ENCODE measurements at places on chromosomes 4 and X. TPM values are rescaled to one million over a fixed set of nuclear protein-coding genes. Genes with fewer than 3 reads are reported as not detected.

The DSPP gene
- total RNA-seq = not detected

The TEX13C gene
- total RNA-seq = not detected

The FHIP1A gene
- total RNA-seq = not detected

The VSIG1 gene
- 0.60 TPM for total RNA-seq

The RBM46 gene
- not detected for total RNA-seq

The NLRP2B gene
- total RNA-seq = not detected

DNA sequence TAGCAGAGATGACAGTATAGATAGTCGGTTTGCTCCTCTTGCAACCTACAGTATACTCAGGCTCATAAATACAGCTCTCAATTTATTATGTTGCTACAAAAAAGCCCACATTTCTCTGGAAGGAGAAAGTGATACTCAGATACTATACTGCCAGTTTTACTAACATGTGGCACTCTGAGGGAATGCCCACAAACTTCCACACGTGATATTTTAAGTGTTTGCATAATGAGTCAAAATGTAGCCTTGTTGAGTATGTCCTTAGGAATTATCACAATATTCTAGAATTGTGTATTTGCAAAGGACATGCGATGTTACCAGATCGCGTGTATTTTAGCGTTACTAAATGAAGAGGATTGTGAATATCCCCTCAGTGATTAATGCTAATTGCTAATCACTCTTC, 929.1 kb downstream of the STIM2 start:
- no peak for DNase-seq
- H3K27ac ChIP-seq = no peak overlapping the region
- H3K4me1 ChIP-seq = no peaks in the 10 kb centered on the region
- no peaks in the 10 kb centered on the region for H3K36me3 ChIP-seq
- no peak overlapping the region for H3K4me3 ChIP-seq
- H3K27me3 ChIP-seq = no peaks in the 10 kb centered on the region

DNA sequence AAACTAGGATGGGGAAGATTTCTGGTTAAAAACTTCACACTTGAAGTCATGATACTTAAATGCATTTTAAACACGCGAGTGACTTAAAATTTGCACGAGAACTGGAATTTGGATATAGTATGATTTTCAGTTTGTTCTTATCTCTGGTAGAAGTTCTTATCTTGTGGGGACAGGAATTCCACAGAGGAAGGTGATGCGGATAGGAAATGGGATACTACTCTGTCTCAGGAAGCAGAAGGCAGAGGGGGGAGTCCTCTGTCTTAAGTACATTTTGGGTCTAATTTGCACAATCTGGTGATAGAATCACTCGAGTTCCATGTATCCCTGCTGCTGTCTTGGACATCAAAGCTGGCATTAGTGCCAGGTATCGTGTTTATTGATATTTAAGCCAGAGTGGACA, 53.3 kb downstream of the TLL1 start:
- no peak overlapping the region for H3K4me3 ChIP-seq
- H3K4me1 ChIP-seq = no peaks in the 10 kb centered on the region
- DNase-seq = no peak
- H3K27ac ChIP-seq = no peak overlapping the region
- no peaks in the 10 kb centered on the region for H3K27me3 ChIP-seq

- H3K27ac ChIP-seq = no peak overlapping the region
- H3K36me3 ChIP-seq = no peaks in the 10 kb centered on the region
- no peak for DNase-seq
- H3K4me3 ChIP-seq = no peak overlapping the region
- H3K27me3 ChIP-seq = no peaks in the 10 kb centered on the region
Measured at GRCh38 chr4:137451172-137451825, 81.0 kb downstream of the PCDH18 start.

GRCh38 chr4:39464886-39465501, 6.1 kb downstream of the LIAS start:
- peaks cover 25% of the 10 kb centered on the region for H3K4me1 ChIP-seq
- no peak for DNase-seq
- H3K27ac ChIP-seq = peak overlapping the region; percentile 30
- H3K36me3 ChIP-seq = peaks cover 31% of the 10 kb centered on the region

DNA sequence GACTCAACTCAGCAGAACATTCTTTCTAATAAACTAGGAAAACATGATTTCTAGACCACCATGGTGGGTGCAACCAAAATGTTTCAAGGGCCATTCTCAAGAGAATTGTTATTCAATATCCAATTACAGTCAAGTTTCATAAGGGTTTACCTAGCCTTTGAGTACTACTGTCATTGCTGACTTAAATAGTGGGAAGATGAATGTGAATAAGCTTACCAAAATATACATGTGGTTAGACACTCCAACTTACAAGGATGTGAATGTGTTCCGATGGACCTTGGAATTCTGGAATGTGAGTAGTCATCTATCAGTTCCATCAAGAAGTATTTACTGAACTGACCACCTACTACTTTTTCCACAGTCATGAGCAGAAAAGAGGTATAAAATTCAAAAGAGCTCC, 16.9 kb downstream of the SH3RF1 start:
- H3K27me3 ChIP-seq = peaks cover 8% of the 10 kb centered on the region
- H3K4me1 ChIP-seq = no peaks in the 10 kb centered on the region
- H3K36me3 ChIP-seq = no peaks in the 10 kb centered on the region
- no peak overlapping the region for H3K27ac ChIP-seq
- no peak for DNase-seq

GRCh38 chr4:150033901-150034300, 44.3 kb upstream of the DCLK2 start:
- no peak for DNase-seq
- H3K4me3 ChIP-seq = no peak overlapping the region
- no peaks in the 10 kb centered on the region for H3K27me3 ChIP-seq
- no peaks in the 10 kb centered on the region for H3K36me3 ChIP-seq
- H3K27ac ChIP-seq = no peak overlapping the region

DNA sequence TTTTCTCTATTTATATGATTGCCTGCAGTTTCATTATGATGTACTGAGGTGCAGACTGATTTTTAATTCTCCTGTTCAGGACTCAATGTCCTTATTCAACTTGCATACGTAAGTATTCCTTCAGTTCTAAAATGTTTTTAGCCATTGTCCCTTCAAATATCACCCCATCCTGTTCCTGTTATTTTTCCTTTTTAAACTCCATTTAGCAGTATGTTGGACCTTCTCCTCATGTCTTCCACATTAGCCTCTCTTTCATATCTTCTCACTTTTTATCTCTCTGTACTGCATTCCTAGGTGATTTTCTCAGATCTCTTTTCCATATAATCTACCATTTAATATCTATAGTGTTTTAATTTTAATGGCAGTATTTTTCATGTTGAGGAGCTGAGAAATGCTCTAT, 317.7 kb downstream of the NR3C2 start:
- H3K36me3 ChIP-seq = peaks cover 7% of the 10 kb centered on the region
- no peaks in the 10 kb centered on the region for H3K4me1 ChIP-seq
- no peaks in the 10 kb centered on the region for H3K27me3 ChIP-seq
- H3K27ac ChIP-seq = no peak overlapping the region
- no peak for DNase-seq

GRCh38 chrX:460823-461640, 74.3 kb upstream of the PPP2R3B start:
- H3K36me3 ChIP-seq = no peaks in the 10 kb centered on the region
- no peak overlapping the region for H3K27ac ChIP-seq
- no peak overlapping the region for H3K4me3 ChIP-seq

- no peaks in the 10 kb centered on the region for H3K4me1 ChIP-seq
- no peak overlapping the region for H3K4me3 ChIP-seq
- DNase-seq = no peak
- no peak overlapping the region for H3K27ac ChIP-seq
Measured at GRCh38 chrX:153806999-153807575, 12.6 kb downstream of the SSR4 start.

GRCh38 chr4:107333518-107333917, 297.4 kb upstream of the DKK2 start:
- H3K4me1 ChIP-seq = no peaks in the 10 kb centered on the region
- H3K4me3 ChIP-seq = no peak overlapping the region
- no peak for DNase-seq

GRCh38 chrX:14581081-14581480, 51.7 kb downstream of the GLRA2 start:
- H3K27ac ChIP-seq = no peak overlapping the region
- no peaks in the 10 kb centered on the region for H3K27me3 ChIP-seq
- no peaks in the 10 kb centered on the region for H3K4me1 ChIP-seq

GRCh38 chrX:102599951-102600579, 750 bp downstream of the ARMCX5 start:
- peaks cover 16% of the 10 kb centered on the region for H3K36me3 ChIP-seq
- peak overlapping the region; percentile 97 for H3K4me3 ChIP-seq
- DNase-seq = no peak
- H3K27me3 ChIP-seq = no peaks in the 10 kb centered on the region
- peaks cover 26% of the 10 kb centered on the region for H3K4me1 ChIP-seq

DNA sequence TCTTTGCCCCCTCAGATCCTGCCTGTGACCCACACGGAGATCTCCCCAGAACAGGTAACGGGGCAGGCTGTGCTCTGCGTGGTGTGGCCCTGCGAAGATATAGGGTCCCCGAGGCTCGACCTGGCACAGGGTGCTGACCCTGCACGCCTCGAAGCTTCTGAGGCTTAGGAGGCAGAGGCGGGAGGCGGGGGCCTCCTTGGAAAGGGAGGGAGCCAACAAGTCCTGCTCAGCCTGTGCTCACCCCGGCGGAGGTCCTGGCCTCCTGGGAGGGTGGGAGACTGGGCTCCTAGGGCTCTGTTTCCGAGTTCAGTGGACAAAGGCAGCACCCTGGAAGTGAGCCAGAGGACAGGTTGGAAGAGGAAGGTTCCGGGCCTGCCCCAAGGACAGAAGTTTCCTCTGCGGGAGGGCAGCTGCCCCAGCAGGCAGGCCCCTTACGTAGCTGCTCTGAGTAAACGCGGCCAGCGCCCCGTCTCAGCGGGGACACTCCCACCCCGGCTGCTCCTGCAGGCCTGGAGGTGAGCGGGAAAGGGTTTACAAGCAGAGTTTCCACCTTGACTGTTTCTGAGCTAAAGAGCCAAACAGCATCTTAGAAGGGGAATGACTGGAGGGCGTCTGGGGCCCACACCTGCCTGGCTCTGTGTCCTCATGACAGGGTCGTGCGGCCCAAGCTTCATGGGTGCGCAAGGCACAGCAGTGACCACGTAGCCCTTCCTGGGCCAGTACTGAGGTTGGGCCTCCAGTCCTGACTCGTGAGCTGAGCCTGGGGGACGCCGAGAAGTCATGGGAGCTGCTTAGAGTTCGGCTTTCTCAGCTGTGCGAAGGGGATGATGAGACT, 16.1 kb downstream of the TMEM175 start:
- DNase-seq = no peak
- H3K27ac ChIP-seq = no peak overlapping the region
- H3K27me3 ChIP-seq = no peaks in the 10 kb centered on the region

DNA sequence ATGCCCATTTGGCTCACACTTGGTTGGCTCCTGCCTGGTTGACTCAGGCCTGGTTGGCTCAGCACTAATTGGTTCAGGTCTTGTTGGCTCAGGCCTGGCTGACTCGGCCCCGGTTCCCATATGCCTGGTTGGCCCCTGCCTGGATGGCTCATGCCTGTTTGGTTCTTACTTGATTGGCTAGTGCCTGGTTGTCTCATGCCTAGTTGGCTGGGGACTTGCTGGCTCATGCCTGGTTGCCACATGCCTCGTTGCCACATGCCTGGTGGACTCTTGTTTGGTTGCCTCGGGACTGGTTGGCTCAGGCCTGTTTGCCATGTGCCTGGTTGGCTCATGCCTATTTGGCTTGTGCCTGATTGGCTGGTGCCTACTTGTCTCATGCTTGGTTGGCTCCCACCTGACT, 103.7 kb downstream of the APOOL start:
- H3K4me3 ChIP-seq = no peak overlapping the region
- no peaks in the 10 kb centered on the region for H3K4me1 ChIP-seq
- H3K27me3 ChIP-seq = no peaks in the 10 kb centered on the region
- DNase-seq = no peak
- H3K36me3 ChIP-seq = no peaks in the 10 kb centered on the region

GRCh38 chrX:32871636-32872035, 339.7 kb downstream of the DMD start:
- no peak for DNase-seq
- no peaks in the 10 kb centered on the region for H3K4me1 ChIP-seq
- H3K4me3 ChIP-seq = no peak overlapping the region
- no peak overlapping the region for H3K27ac ChIP-seq

DNA sequence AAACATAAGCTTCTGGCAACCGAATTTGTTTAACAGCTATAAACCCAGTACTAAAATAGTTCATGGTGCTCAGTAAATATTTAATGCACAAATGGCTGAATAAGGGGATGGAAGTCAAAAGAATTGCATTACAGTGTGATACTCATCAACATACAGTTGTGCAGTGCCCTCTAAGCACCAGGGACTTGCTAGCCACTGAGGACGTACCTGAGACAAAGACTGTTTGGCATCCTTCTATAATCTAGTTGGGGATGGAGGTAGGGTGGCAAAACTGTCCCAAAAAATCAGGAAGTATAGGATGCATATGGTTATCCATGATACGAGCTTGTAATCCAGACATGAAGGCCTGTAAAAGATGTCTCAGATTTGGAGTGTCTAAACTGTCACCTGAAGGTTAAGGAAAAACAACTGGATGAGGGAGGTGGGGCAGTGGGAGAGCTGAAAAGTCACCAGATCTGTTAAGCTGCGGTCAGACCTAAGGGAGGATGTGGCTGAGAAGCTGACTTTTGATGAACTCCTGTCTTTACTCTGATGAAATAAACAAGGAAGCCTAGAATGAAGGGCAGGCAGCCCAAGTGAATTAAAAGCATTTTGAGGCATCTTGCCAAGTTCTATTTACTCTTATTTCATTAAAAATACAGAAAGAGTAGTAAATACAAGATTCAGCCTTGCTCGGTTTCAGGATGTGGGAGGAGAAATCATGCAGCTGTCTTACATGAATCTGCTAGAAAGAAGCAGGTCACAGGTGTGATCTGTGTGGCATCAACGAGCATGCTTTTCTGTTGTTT, 12.0 kb upstream of the CD38 start:
- H3K27me3 ChIP-seq = no peaks in the 10 kb centered on the region
- H3K4me1 ChIP-seq = peaks cover 78% of the 10 kb centered on the region
- peak; percentile 79 for DNase-seq
- H3K27ac ChIP-seq = peak overlapping the region; percentile 88

- no peaks in the 10 kb centered on the region for H3K27me3 ChIP-seq
- H3K4me3 ChIP-seq = no peak overlapping the region
- H3K27ac ChIP-seq = no peak overlapping the region
- no peak for DNase-seq
- peaks cover 9% of the 10 kb centered on the region for H3K4me1 ChIP-seq
Measured at GRCh38 chr4:148116264-148116663, 325.9 kb downstream of the NR3C2 start.

DNA sequence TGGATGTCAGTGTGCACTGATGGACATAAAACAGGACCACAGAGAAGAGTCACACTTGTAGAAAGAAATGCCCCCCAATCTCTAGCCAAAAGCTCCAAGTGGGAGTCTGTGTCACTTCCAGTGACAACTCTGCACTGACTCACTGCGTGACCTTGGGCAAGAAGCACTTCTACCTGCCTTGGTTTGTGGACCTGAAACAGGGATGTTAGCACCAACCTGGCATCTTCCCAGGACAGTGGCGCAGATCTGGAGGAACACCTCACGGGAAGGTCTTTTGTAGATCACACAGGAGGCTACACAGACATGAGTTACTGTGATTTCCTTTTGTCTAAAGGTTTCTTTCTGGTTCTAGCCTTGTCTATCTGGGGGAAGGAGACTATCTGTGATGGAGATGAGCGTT, 80.5 kb upstream of the DHRSX start:
- peaks cover 3% of the 10 kb centered on the region for H3K4me1 ChIP-seq
- H3K4me3 ChIP-seq = no peak overlapping the region
- no peak overlapping the region for H3K27ac ChIP-seq
- no peaks in the 10 kb centered on the region for H3K36me3 ChIP-seq
